ENCODE measurements at places on chromosomes 4 and X.

- no peaks in the 10 kb centered on the region for H3K4me1 ChIP-seq
- no peaks in the 10 kb centered on the region for H3K36me3 ChIP-seq
- DNase-seq = no peak
- no peak overlapping the region for H3K27ac ChIP-seq
Observed at GRCh38 chr4:36747277-36748129, 466.1 kb downstream of the DTHD1 start.

DNA sequence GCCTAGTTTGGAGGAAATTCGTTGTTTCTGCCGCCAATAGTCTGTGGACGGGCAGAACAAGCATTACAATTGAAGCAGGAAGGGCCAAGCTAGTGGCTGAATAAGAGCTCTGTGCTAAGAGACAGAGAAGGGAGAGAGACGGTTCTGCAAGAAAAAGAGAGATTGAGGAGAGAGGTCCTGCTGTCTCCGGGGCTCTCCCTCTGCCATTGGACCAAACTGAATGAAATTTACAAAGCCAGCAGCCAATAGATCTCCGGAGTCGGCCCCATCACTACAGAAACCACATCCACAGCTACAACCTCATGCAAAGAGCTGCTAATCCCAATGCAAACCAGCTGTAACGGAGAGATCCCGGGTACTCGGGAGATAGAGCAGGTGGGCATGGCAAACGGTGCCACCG lies at the start of gene NLGN4X:
NLGN4X (minus strand) TSS at position 148 of the 400 bp plus-strand sequence. CDS start 77,401 bp downstream, outside the sequence.
- peaks cover 26% of the 10 kb centered on the region for H3K36me3 ChIP-seq
- peaks cover 24% of the 10 kb centered on the region for H3K4me1 ChIP-seq
- H3K27ac ChIP-seq = peak within 1 kb of the TSS; percentile 95

DNA sequence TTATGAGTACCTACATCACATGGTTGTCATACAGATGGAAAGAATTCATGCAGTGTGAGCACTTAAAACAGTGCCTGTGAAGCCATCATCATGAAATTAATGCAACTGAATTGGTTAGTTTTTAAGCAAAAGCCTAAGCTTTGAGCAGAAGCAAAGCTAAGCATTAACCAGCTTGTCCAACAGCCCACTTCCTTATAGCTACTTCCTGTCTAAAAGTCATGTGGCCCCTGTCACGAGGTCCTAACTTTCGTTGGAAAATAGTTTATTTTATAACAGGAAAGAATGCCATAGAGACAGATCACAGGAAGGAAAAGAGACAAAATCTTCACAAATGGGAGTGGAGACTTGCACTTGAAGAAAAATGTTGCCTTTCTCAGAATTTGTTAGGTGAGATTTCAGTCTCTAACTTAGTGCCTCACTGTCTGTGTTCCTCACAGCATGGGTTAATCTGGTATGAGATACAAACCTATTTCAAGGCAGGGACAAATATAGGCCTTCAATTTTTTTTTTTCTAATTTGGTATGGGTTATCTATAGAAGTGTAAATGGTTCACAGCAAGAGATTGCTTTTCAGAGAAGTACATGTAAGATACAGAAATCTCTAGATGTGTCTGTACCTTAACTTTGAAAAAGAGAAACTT lies 27.7 kb upstream of the VCX start:
- no peak overlapping the region for H3K4me3 ChIP-seq
- H3K27me3 ChIP-seq = no peaks in the 10 kb centered on the region
- DNase-seq = no peak

DNA sequence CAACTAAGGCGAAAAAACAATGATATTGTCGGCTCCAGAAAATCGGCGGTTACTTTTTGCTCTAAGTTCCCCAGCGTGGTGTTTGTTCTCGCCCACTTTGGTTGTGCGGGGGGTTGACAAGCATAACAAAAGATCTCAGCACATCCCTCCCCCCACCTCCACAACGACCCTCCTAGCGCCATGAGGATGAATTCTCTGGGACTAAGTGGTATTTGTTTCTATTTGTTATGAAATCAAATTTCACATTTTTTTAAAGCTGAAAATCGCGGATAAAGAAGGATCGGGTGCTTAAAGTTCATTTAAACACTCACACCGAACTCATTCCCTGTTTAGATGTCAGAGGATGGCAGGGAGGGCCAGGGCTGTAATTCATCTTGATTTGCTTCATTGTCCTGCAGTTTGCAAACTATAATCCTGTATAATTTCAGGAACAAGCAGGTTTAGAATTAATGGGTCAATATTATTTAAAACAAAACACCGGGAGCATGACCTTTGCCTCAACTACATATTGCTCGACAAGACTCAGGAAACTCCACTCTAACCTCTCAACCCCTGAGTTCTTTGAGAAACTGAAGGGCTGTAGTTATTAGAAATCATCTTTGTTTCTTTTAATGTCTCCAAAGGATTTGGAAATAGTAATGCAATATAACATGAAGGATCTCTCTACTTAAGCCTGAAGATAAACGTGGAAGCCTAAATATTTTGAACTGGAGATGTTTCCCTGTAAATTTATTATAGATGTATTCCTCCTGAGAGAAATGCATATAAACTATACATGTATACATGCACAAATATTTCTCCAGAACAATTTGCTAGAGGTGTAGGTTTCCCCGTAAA lies 6.4 kb downstream of the PITX2 start:
- no peak overlapping the region for H3K27ac ChIP-seq
- H3K27me3 ChIP-seq = no peaks in the 10 kb centered on the region
- no peak overlapping the region for H3K4me3 ChIP-seq
- DNase-seq = no peak
- H3K4me1 ChIP-seq = no peaks in the 10 kb centered on the region

DNA sequence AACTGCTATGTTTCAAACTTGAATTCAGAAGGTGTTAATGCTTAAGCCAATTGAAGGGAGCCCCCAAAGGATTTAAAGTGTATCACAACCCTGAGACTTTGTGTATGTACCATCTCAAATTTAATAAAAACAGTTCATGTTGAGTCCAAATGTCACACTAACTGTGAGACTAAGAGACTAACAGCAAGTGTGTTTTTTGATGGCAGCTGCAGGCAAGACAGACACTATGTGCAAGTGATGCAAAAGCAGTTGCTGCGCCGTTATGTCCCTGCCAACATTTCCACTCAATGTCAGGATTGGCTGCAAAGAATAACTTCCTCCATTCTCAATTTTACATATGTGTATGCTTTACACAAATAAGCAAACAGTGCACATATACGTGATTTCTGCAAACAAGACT lies 594.6 kb downstream of the IL15 start:
- H3K27me3 ChIP-seq = no peaks in the 10 kb centered on the region
- no peak overlapping the region for H3K27ac ChIP-seq
- no peak overlapping the region for H3K4me3 ChIP-seq
- no peak for DNase-seq

GRCh38 chrX:104189837-104190236 lies 23.6 kb downstream of the FAM199X start:
- H3K27me3 ChIP-seq = no peaks in the 10 kb centered on the region
- no peaks in the 10 kb centered on the region for H3K4me1 ChIP-seq
- no peak overlapping the region for H3K4me3 ChIP-seq
- DNase-seq = no peak
- H3K27ac ChIP-seq = no peak overlapping the region
- H3K36me3 ChIP-seq = peaks cover 21% of the 10 kb centered on the region

DNA sequence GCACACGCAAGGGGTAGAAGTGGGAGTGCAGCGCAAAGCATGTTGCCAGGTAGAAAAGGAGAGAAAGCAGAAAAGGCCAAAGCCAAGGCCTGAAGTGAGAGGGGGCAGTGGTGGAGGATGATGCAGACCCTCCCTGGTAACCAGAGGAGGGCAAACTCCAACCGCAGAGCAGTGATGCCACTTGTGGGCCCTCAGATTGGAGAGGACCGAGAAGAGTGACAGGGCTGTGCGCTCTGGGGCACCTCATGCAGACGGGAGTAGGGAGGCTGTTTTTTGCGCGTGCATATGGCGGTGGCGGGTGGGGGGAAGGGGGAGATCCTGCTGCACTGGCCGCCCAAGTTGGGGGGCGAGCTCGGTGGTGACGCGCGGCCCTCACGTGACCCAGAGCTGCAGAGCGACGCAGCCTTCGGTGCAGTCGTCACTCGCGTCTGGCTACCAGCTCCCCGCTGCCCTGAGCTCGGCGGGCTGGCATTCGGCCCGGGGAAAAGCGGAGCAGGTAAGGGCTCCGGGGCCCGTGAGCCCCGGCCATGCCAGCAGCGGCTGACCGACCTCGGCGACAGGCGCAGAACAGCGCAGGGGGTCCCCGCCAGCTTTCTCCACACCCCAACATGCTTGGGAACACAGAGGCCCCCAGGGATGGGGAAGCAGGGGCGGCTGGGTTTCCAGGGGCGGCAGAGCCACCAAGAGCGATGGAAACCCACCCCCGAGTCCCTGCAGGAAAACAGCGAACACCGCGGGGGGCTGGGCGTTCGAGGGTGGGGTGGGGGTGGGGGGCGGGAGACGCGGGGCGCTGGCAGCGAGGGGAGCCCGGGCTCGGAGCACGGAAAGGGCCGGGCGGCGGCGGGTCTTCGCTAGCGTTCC lies at the start of gene BEX3:
BEX3 (plus strand) TSS at position 421 of the 861 bp plus-strand sequence. CDS start 984 bp downstream, outside the sequence.
- H3K4me1 ChIP-seq = peaks cover 13% of the 10 kb centered on the region
- no peaks in the 10 kb centered on the region for H3K27me3 ChIP-seq
- peak within 1 kb of the TSS; percentile 72 for H3K27ac ChIP-seq
- peak within 1 kb of the TSS; percentile 24 for H3K4me3 ChIP-seq
- DNase-seq = peak; percentile 69

DNA sequence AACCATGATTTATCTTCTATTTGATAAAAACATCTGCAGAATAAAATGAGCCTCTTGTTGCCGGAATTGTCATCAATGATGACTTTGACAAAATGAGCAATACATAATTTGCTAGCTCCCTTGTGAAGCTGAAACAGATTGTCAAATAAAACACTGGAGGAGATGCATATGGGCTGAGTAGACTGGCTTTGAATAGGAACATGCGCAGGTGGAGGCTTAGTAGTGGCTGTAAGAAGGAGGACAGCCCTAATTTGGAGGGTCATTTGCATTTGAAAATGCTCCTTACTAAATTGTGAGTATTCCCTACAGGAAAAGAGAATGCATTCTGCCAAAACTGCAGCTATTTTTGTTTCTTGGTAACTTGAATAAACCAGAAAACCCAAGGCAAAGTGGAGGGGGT lies 329.1 kb downstream of the PPARGC1A start:
- no peak overlapping the region for H3K27ac ChIP-seq
- DNase-seq = no peak
- no peak overlapping the region for H3K4me3 ChIP-seq
- H3K36me3 ChIP-seq = no peaks in the 10 kb centered on the region

- no peak overlapping the region for H3K27ac ChIP-seq
- no peaks in the 10 kb centered on the region for H3K4me1 ChIP-seq
- no peaks in the 10 kb centered on the region for H3K36me3 ChIP-seq
- DNase-seq = no peak
- no peak overlapping the region for H3K4me3 ChIP-seq
Observed at GRCh38 chrX:137565318-137565904, 516 bp upstream of the ZIC3 start.

DNA sequence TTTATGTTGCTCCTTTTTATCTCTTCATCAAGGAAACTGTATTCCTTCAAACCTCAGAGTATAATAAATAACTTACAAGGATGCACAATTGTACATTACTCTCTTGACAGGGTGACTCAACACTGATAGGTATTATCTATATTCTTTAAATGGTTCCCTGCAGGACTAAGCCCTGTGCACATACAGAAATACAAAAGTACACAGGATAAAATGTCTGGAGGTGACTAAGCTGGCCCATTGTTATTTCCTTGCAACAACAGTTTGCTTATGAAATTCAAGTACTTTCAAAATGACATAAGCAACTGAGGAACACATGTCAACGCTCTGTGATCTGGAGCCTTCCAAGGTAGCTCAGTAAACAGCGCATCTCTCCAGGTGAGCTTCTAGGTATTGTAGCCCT lies 83.8 kb upstream of the RPL34 start:
- no peaks in the 10 kb centered on the region for H3K27me3 ChIP-seq
- H3K36me3 ChIP-seq = no peaks in the 10 kb centered on the region
- no peak overlapping the region for H3K4me3 ChIP-seq
- no peak overlapping the region for H3K27ac ChIP-seq

GRCh38 chr4:57147335-57148060 lies 37.3 kb upstream of the IGFBP7 start:
- H3K4me3 ChIP-seq = no peak overlapping the region
- H3K4me1 ChIP-seq = no peaks in the 10 kb centered on the region
- no peak overlapping the region for H3K27ac ChIP-seq
- no peaks in the 10 kb centered on the region for H3K27me3 ChIP-seq
- no peaks in the 10 kb centered on the region for H3K36me3 ChIP-seq

GRCh38 chr4:171342646-171343045 lies 470.6 kb upstream of the GALNTL6 start:
- H3K4me1 ChIP-seq = no peaks in the 10 kb centered on the region
- H3K4me3 ChIP-seq = no peak overlapping the region
- H3K36me3 ChIP-seq = no peaks in the 10 kb centered on the region
- no peaks in the 10 kb centered on the region for H3K27me3 ChIP-seq
- DNase-seq = no peak
- H3K27ac ChIP-seq = no peak overlapping the region

- DNase-seq = no peak
- H3K4me3 ChIP-seq = no peak overlapping the region
- no peaks in the 10 kb centered on the region for H3K27me3 ChIP-seq
- no peak overlapping the region for H3K27ac ChIP-seq
Observed at GRCh38 chr4:52248820-52249219, 197.7 kb downstream of the SPATA18 start.

DNA sequence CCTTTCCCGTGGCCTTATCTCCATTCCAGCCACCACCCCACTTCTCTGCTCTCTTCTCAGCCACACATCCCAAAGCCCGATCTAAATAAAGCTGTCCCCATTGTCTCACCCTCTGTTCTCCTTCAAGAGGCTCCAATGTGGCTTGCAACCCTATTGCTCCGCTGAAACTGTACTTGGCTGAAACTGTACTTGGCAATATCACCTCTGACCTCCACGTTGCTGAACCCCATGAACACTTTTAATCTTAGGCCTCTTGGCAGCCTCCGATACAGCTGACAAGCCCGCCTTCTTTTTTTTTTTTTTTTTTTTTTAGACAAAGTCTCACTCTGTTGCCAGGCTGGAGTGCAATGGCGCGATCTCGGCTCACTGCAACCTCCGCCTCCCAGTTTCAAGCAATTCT lies 12.1 kb downstream of the DCTD start:
- no peaks in the 10 kb centered on the region for H3K27me3 ChIP-seq
- H3K4me1 ChIP-seq = no peaks in the 10 kb centered on the region
- H3K27ac ChIP-seq = no peak overlapping the region

- no peak overlapping the region for H3K4me3 ChIP-seq
- H3K4me1 ChIP-seq = peaks cover 29% of the 10 kb centered on the region
- H3K27ac ChIP-seq = no peak overlapping the region
- no peak for DNase-seq
- no peaks in the 10 kb centered on the region for H3K36me3 ChIP-seq
Observed at GRCh38 chrX:13022926-13023325, 21.5 kb downstream of the FAM9C start.

DNA sequence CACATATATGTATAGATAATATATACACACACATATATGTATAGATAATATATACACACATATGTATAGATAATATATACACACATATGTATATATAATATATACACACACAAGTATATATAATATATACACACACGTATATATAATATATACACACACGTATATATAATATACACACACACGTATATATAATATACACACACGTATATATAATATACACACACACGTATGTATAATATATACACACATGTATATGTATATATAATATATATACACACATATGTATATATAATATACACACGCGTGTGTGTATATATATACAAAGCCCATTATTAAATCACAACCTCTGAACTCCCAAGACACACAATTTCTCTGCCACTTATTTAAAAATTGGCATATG lies 8.0 kb upstream of the UBE2K start:
- H3K27me3 ChIP-seq = no peaks in the 10 kb centered on the region
- no peak for DNase-seq
- H3K27ac ChIP-seq = no peak overlapping the region

Measured in DND-41 (cell line).